ENCODE measurements at places on chromosomes 12 and 14. TPM values are rescaled to one million over a fixed set of nuclear protein-coding genes. Genes with fewer than 3 reads are reported as not detected.

MAP3K9 gene
- 1.3 TPM for total RNA-seq

CCDC92 gene
- total RNA-seq = 38.5 TPM

JPH4 gene
- 0.20 TPM for total RNA-seq

GRCh38 chr14:25551674-25552073, 501.7 kb upstream of the STXBP6 start:
- DNase-seq = no peak
- no peaks in the 10 kb centered on the region for H3K27me3 ChIP-seq
- H3K27ac ChIP-seq = no peak overlapping the region

DNA sequence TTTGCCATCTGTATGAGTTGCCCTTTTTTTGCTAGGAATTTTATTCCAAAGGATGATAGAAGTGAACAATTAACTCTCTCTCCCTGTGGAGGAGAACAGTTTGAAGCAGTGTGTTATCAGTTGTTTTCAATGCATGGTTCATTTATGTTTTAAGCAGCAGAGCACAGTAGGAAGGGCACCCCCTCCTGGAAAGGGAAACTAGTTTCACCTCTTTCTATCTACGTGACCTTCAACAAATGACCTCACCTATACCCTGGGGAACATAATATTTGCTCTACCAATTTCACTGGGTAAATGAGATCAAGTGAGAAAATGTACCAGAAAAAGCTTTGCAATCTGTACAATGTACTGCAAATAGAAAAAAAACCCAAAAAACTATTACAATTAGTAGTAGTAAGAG, 5.4 kb upstream of the DCP1B start:
- H3K4me1 ChIP-seq = peaks cover 22% of the 10 kb centered on the region
- no peak for DNase-seq
- H3K27ac ChIP-seq = no peak overlapping the region
- no peak overlapping the region for H3K4me3 ChIP-seq
- no peaks in the 10 kb centered on the region for H3K27me3 ChIP-seq

DNA sequence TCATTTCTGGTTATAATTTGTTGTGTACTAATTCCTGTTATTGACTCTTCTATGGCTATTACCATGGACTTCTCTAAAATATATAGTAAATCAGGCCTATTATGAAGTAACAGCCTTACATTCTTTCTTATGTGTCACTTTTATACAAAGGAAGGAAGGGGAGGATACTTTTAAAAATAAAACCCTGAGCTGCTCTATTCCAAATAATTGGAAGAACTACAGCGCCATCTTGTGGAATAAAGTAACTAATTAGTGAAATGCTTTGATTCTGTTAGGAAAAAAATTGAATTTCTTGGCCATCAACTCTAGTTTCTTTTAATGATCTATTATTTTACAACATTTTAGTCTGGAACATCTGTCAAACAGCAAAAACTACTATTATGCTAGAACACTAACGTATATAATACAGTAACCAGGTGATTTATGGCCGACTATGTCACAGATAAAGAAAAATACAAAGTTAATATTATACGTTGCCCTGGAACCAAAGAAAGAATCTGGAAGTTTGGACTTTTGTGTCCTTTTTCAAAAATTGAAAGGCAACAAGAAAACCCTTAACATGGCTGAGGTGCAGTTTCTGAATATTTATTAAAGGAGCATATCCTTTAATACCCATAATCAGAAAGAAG, 55.0 kb upstream of the NELL2 start:
- no peak overlapping the region for H3K4me3 ChIP-seq
- no peak overlapping the region for H3K27ac ChIP-seq
- H3K27me3 ChIP-seq = no peaks in the 10 kb centered on the region
- H3K36me3 ChIP-seq = no peaks in the 10 kb centered on the region

All from heart right ventricle (tissue), 16 donors.